ENCODE measurements at places on chromosomes 6 and 20.
A peak's percentile ranks its signal among the peaks of the same experiment; 100 is the strongest.

- DNase-seq = no peak
These were observed 30.0 kb downstream of the DZANK1 start for GRCh38 chr20:18436847-18437246.

DNA sequence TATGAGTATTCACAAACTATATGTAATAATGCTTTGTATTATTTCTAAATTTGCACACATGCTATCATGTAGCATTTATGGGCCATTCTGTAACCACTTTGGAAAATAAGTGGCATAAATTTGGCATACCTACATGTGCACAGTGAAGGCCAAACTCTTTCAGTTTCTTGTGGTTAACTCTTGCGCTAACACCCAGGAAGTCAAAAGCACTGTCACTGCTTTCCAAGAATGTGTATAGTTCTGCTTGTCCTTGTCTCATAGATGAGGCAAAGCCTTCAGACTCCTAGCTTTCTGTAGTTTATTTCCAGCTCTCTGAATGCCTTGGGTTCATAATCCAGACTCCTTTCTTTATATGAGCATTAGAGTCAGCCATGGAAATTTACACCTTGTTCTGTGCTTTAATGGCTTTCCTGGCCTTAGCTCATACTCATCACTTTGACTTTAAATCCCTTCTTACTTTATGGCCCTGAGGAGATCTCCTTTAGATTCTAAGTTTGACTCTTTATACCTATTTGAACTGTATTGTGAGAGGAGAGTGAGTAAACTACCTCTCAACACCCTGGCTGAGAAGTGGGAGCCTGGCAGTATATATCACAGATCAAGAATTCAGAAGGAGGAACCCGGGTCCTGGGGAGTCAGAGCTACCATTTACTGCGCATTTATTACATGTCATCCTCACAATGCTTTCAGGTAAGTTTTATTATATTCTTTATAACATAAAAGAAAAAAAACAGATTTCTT lies 949 bp upstream of the SLC17A3 start:
- DNase-seq = no peak

- no peak for DNase-seq
These were observed 8.8 kb upstream of the ABRACL start for GRCh38 chr6:139019722-139020121.

DNA sequence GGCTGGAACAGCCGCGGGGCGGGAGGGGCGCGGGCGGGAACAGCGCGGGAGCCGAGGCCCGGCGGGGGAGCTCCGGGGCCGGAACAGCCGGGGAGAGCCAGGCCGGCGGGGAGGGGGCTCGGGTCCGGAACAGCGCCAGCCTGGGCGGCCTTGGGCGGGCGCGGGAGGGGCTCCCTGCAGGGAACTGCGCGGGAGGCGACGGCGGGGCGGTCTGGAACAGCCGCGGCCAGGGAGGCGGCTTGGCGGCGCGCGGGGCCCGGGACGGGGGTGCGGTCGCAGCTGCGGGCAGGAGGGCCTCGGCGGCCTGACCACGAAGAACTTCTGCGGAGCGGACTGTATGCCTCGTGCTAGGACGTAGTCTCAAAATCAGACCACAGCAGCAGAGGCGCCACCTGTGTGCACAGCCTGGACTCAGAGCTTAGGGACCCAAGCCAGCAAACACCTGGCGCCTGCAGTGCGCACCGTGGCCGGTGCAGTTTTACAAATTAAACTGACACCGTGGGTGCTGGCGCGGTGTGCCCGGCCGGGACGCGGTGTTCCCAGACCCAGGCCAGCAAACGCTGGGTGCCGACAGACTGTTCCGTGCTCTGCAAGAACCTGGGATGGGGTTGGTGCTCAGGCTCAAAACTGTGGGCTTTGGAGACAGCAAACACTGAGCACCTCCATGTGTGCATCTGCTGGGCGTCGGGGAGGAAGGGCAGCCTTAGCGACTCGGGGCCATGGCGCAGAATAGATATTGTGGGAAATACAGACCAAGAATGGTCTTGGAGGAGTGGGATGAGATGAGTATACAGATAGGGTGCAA lies 572 bp downstream of the ZNF341 start:
- DNase-seq = peak; percentile 90

DNA sequence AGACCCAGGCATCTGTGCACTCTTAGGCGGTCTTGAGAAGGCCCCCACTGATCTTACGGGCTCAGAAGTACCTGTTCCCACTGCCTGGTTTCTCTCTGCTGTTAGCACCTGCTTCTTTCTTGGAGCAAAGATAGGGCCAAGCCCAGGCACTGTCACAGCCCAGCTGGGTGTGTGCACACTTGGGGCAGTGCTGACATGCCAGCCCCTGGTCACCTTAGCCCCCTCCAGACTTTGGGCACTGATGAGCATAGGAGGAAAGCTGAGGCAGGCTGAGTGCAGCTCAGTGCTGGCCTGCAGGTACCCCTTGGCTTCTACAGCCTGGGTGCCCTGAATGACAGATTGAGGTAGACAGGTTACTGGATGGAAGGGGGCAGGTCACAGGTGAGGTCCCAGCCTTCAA lies 105.7 kb upstream of the AHI1 start:
- no peak for DNase-seq

DNA sequence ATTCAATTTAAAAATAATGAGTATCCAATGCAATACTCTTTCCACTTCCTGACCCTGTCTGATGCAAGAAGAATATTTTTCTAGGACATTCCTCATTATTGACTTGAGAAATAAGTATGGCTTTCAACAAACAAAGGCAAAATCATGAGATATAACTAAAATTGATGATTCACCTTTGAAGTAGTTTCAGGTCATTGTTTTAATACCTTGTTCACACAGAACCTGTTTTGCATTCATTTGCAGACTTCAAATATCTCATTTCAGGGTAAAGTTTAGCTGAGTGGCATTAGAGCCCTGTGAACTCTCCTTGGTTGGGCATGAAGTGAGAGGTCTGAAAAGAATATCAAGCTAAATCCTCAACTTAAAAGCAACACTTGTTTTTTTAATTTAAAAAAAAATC lies 309.2 kb downstream of the NRN1 start:
- no peak for DNase-seq
